ENCODE measurements at places on chromosomes 11 and 22.
A peak's percentile ranks its signal among the peaks of the same experiment; 100 is the strongest.

GRCh38 chr11:57778318-57779037 lies 16.9 kb downstream of the CTNND1 start:
- H3K27me3 ChIP-seq: no peaks in the 10 kb centered on the region
- H3K36me3 ChIP-seq: no peaks in the 10 kb centered on the region
- ATAC-seq: no peak
- H3K27ac ChIP-seq: no peak overlapping the region
- H3K4me1 ChIP-seq: no peaks in the 10 kb centered on the region
- no peak overlapping the region for H3K4me3 ChIP-seq

- ATAC-seq: no peak
- H3K4me1 ChIP-seq: no peaks in the 10 kb centered on the region
- H3K36me3 ChIP-seq: no peaks in the 10 kb centered on the region
- no peaks in the 10 kb centered on the region for H3K27me3 ChIP-seq
- H3K4me3 ChIP-seq: no peak overlapping the region
Observed at GRCh38 chr22:22554587-22555284, 4.3 kb downstream of the PRAME start.

GRCh38 chr11:116336540-116336939 lies 436.2 kb downstream of the BUD13 start:
- no peak for ATAC-seq
- no peaks in the 10 kb centered on the region for H3K4me1 ChIP-seq
- no peak overlapping the region for H3K4me3 ChIP-seq
- no peak overlapping the region for H3K27ac ChIP-seq
- no peaks in the 10 kb centered on the region for H3K36me3 ChIP-seq

GRCh38 chr22:30372915-30373314 lies 14.3 kb downstream of the RNF215 start:
- H3K27ac ChIP-seq: no peak overlapping the region
- H3K4me3 ChIP-seq: no peak overlapping the region
- ATAC-seq: no peak
- H3K27me3 ChIP-seq: no peaks in the 10 kb centered on the region
- no peaks in the 10 kb centered on the region for H3K36me3 ChIP-seq
- H3K4me1 ChIP-seq: no peaks in the 10 kb centered on the region

DNA sequence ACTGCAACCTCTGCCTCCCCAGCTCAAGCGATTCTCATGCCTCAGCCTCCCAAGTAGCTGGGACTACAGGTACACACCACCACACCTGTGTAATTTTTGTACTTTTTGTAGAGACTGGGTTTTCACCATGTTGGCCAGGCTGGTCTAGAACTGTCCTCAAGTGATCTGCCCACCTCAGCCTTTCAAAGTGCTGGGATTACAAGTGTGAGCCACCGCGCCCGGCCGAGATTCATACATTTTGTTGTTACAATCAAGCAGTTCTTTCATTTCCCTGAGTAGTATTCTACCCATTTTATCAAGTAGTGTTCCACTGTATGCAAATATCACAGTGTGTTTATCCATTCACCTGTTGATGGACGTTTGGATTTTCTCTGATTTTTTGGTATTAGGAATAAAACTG lies 26.6 kb upstream of the SLC35C1 start:
- H3K4me1 ChIP-seq: peaks cover under 1% of the 10 kb centered on the region
- ATAC-seq: no peak
- no peak overlapping the region for H3K27ac ChIP-seq
- H3K4me3 ChIP-seq: no peak overlapping the region

- no peak for ATAC-seq
- H3K4me3 ChIP-seq: no peak overlapping the region
- H3K27me3 ChIP-seq: no peaks in the 10 kb centered on the region
- no peaks in the 10 kb centered on the region for H3K4me1 ChIP-seq
- H3K36me3 ChIP-seq: no peaks in the 10 kb centered on the region
- H3K27ac ChIP-seq: no peak overlapping the region
Observed at GRCh38 chr11:92267968-92268367, 43.4 kb downstream of the FAT3 start.

DNA sequence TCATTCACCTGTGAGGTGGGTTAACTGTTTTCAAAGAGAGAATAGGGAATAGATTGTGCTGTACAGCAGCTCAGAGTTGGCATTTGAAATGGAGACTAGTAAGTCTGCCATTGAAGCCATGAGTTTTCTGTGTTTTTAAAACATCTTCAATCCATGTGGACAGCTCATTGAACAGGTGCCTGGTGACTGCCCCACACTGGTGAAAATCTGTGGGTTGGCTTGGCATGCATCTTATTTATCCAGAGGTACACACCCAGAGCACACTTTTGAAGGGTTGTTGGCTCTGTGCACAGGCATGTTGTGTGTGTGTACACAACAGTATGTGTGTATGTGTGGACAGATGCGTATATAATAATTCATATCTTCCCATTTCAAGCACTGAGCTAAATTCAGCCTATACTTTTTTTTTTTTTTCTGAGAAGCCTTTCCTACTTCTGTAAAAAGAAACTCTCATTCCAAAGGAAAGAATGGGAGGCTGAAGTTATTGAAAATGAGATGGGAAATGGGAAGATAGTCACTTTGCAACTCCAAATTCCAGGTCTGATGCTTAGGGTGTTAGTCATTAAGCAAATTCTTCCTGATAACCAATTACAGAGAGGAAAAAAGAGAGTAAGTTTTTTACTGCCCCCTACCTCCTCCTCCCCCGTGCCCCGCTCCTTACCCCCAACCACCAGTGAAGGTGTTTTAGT lies 7.0 kb upstream of the LYVE1 start:
- ATAC-seq: no peak
- H3K27me3 ChIP-seq: peaks cover 18% of the 10 kb centered on the region
- H3K36me3 ChIP-seq: no peaks in the 10 kb centered on the region
- H3K4me3 ChIP-seq: no peak overlapping the region

DNA sequence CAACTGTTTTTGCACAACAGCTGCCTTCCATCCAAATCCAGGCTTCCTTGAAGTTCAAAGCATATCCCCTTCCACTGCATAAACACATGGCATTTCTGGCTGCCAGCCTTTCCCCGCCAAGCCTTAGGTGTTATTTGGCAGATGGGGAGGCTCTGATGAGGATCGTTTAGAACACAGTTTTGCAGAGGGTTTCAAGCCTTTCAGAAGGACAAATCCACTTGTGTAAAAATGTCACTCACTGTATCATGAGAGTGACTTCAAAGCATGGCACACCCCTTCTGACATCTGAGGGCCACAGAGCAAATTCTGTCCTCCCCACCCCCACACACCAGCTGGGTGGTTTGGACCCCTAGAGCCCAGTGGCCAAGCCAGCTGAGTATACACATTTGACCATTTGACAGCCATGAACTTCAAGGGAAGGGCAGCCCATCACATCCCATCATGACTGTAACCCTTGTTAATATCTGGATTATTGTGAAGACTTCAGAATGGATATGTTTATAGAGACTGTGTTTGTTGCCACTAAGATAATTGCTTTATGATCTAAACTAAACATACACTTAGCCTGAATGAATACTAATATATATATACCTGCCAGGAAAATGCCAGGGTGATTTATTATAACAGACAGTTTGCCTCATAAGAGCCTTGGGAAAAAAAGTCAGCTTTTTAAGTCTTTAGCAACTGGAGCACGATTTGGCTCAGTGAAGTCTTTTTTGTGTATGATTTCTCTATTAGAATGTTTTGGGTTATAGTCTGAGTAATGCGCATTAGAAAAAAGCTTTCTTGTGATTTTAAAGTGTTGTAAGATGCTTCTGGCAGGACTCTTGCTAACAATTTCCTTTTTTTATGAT lies 31.9 kb downstream of the FBLN1 start:
- H3K4me1 ChIP-seq: no peaks in the 10 kb centered on the region
- no peak for ATAC-seq
- H3K4me3 ChIP-seq: no peak overlapping the region
- peaks cover 2% of the 10 kb centered on the region for H3K27me3 ChIP-seq
- no peaks in the 10 kb centered on the region for H3K36me3 ChIP-seq
- H3K27ac ChIP-seq: no peak overlapping the region

- peak overlapping the region; percentile 18 for H3K27ac ChIP-seq
- peaks cover 87% of the 10 kb centered on the region for H3K36me3 ChIP-seq
- H3K4me1 ChIP-seq: peaks cover 47% of the 10 kb centered on the region
- H3K4me3 ChIP-seq: peak overlapping the region; percentile 35
- no peaks in the 10 kb centered on the region for H3K27me3 ChIP-seq
Observed at GRCh38 chr22:27915986-27916385, 3.1 kb downstream of the PITPNB start.

GRCh38 chr11:112616327-112617097 lies 344.7 kb upstream of the NCAM1 start:
- no peak overlapping the region for H3K27ac ChIP-seq
- ATAC-seq: no peak
- no peaks in the 10 kb centered on the region for H3K36me3 ChIP-seq
- no peak overlapping the region for H3K4me3 ChIP-seq

DNA sequence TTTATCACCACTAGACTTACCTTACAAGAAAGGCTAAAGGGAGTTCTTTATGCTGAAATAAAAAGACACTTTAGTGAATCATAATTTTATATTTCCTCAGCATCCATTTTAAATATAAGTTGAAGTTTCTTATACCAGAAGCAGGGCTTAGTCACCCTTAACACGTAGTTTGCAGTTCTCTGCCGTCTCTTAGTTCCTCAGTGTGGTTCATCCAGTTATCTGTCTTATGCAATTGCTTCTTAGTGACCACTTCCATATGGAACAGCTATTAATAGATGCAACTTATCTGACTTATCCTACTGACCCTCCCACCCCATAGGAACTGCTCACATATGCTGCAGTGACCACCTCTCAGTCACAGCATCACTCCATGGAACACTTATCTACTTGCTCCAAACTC lies 11.7 kb upstream of the SLC36A4 start:
- ATAC-seq: no peak
- H3K36me3 ChIP-seq: no peaks in the 10 kb centered on the region
- no peak overlapping the region for H3K27ac ChIP-seq
- no peak overlapping the region for H3K4me3 ChIP-seq
- peaks cover 12% of the 10 kb centered on the region for H3K27me3 ChIP-seq

DNA sequence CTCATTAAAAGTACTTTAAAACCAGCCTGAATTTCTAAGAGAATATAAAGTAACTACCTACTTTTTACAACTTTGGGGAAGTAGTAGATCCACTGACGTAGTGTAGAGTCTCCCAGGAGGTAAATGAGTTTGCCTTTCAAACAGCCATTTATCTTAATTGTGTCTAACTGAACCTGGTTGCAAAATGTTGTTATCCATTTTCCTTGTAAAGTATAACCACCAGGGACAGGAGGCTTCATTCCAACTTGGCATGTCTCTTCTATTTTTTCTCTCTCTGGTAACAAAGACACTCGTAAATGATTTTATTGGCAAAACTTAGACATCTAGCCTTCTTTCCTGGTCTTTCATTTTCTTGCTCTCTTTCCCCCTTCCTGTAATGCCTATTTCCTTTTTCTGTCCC lies 36.9 kb downstream of the NXPE1 start:
- H3K4me3 ChIP-seq: no peak overlapping the region
- H3K27ac ChIP-seq: no peak overlapping the region
- H3K36me3 ChIP-seq: no peaks in the 10 kb centered on the region
- no peaks in the 10 kb centered on the region for H3K4me1 ChIP-seq
- no peak for ATAC-seq

DNA sequence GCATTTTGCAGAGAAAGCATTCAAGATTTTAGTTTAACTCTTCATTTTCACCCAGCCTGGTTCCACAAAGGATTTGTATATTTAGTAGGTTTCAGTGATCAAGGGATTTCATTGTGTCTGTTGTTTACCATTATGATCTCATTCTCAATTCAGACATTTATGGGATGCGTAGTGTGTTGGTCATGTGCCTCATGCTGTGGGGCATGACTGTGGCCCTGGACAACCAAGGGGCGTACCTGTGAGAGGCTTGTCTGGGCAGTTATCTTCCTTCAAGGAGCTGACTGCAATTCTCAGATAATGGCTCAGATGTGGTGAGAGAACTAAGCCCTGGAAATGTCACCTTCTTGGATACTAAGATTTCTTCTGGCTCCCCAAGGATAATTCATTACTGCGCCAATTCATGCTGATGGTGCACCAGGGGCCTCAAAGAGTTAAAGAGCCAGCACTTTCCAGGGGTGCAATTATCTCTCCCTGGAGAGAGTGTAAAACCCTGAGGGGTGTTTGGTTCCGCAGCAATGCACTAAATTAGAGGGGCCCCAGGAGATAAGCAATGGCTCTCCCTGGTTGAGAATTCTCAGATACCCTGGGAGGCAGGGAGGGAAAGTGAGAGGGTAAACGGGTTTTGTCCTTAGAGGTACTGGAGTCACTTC lies 32.2 kb downstream of the SLC6A5 start:
- no peaks in the 10 kb centered on the region for H3K36me3 ChIP-seq
- no peak overlapping the region for H3K27ac ChIP-seq
- peaks cover 11% of the 10 kb centered on the region for H3K27me3 ChIP-seq
- no peak overlapping the region for H3K4me3 ChIP-seq
- no peak for ATAC-seq

DNA sequence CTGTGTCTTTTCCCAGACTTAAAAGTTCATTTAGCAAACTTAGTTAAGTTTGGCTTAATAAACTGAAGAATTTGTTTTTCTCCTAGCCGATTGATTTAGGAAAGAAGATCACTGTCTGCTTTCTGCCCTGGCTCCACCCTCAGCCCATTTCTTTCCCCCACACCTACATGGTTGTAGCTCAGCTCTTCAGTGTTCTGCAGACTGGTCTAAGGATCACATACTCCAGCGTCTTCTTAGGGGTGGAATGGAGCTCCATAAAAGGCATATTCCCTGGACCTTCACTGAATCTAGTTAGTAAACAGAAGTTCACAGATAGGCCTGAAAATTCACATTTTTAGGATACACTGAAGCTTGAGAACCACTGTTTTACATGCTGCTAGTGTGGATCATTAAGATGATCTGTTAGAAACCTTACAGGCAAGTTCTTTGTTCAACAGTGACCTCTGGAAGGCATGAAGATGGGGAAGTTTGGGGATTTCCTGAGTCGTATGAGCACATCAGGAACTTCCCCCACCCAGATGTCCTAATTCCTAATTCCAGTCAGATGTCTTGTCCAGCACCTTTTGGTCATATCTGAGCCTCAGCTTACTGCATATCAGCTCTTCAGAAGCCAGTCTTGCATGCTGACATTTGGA lies 16.8 kb downstream of the PIWIL4 start:
- peaks cover 4% of the 10 kb centered on the region for H3K27me3 ChIP-seq
- no peak for ATAC-seq
- no peak overlapping the region for H3K4me3 ChIP-seq
- H3K4me1 ChIP-seq: no peaks in the 10 kb centered on the region
- no peaks in the 10 kb centered on the region for H3K36me3 ChIP-seq
- peak overlapping the region; percentile 52 for H3K27ac ChIP-seq

- peaks cover 22% of the 10 kb centered on the region for H3K4me1 ChIP-seq
- peak overlapping the region; percentile 15 for H3K4me3 ChIP-seq
- ATAC-seq: peak; percentile 60
- H3K36me3 ChIP-seq: peaks cover 6% of the 10 kb centered on the region
- H3K27ac ChIP-seq: peak overlapping the region; percentile 84
Observed at GRCh38 chr22:21942407-21943343, 10.0 kb downstream of the PPM1F start.

DNA sequence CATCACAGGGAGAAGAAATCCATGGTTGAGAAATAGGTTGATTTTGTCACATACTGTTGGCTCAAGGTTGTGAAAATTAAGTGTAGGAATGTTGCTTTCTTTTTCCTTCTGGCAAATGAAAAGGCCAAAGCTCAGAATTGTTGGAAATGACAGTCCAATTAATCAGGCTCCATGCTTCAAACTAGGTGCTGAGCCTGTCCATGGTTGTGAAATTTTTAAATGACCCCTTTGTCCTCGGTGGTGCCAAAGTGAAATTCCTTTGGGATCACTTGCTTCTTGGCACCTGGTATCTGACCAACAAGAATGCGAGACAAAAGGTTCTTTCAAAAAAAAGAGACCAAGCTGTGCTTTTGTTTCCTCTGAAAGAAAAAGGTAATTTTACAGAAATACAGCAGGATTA lies 451.9 kb downstream of the ETS1 start:
- no peak overlapping the region for H3K4me3 ChIP-seq
- peaks cover 8% of the 10 kb centered on the region for H3K4me1 ChIP-seq
- no peak for ATAC-seq
- H3K36me3 ChIP-seq: no peaks in the 10 kb centered on the region
- H3K27ac ChIP-seq: no peak overlapping the region
